LNCaP clone FGC (cell line): ENCODE measurements at places on chromosomes 16 and 17.

- DNase-seq, result no peak
These were observed 55.0 kb downstream of the STX8 start for GRCh38 chr17:9520649-9521048.

DNA sequence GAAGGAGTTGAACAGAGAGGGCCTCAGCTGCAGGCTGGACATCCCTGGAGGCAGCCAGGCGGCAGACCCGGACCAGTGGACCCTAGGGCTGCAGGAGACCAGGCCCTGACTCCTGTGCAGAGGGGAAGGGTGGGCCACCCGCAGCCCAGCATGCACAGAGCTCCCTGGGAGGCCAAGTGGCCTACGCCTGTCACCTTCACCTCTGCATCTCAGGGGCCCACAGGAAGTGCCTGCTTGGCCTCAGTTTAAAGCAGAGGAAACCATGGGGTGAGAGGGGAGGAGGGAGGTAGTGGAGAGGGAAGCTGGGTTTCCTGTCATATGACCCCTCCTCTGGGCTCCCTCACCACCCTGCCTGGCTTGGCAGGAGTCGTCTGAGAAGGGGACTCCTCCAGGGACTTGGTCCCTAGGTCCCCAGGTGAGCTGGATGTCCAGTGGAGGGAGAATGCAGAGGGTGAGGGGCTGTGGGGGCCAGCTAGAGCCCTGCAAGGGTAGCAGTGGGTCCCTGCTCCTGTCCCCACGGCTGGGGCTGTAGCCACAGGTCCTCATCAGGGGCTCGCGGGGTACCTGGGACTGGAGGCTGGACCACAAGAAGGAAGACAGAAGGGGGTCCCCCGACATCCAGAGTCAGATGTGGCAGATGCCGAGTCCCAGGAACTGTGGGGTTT, at the start of gene TMC8:
TSS of gene TMC8 (plus strand) at position 335 of the 665 bp plus-strand sequence. CDS start 818 bp downstream, outside the sequence.
- DNase-seq, result no peak

DNA sequence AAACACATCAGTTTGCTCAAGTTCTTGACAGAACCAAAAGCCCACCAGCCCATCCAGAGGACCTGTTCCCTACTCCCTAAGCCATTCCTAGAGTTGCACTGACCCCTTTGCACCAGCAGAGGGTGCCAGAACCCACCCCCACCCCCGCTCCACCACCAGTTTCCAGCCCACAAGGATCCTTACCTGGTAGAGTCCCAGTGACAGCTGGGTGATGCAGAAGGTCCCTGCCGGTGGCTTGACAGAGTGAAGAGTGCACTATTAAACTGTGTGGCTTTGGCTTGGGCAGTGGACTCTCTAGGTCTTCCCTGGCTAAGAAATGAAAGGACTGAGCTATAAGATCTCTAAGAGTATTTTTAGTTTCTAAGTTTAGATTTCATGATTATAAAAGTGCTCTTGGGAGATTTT, 73.3 kb upstream of the MTMR4 start:
- DNase-seq, result no peak

DNA sequence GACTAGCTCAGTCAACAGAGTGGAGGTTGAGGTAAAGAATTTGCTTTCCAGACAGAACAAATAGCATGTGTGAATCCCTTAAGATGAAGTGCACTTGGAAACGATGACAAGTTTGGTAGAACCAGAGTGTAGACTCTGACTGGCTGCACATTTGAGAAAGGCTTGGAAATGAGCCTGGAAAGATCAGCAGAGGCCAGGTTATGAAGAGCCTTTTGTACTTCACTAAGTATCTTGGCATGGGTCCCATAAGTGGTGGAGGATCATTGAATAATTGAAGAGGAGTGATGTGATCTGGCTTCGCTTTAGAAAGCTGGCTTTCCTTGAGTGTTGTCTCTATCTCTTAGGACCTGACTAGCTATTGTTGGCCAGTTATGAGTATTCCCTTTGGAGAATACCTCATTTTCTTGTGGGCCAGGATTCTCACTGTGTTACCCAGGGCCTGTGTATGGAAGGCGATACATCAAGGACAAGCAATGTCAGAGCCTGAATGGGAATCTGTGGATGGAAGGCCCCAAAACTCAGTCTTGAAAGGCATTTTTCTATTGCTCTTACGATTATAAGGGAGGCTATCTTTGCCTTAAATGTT, 329.8 kb downstream of the UTP18 start:
- DNase-seq, result peak; percentile 46

DNA sequence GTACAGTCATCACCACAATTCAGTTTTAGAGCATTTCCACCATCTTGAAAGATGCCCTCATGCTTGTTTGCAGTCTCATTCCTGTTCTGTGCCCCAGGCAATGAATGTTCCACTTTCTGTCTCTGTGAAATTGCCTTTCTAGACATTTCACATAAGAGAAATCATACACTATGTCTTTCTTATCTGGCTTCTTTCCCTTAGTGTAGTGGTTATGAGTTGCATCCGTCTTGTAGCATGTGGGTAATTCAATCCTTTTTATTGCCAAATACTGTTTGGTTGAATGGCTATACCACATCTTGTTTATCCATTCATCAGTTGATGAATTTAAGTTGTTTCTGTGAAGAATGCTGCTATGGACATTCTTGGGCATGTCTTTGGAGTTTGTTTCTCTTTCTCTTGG, 132.5 kb upstream of the PLCG2 start:
- DNase-seq, result no peak

DNA sequence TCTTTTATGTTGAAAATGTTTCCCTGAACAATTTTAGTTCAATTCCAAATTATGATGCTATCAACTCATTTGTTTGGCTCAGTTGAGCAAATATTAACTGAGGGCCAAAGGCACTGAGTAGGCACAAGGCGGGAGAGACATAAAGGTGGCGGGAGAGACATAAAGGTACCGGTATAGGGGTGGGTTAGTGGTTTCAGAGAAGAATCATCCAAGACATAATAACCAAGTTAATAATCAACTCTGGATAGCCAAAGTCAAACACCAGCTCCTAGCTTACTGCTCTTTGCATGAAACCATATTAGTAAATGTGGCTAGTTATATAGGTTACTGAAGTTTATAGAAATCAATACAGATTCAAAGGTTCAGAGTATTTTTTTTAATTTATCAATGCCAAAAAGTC, 91.7 kb downstream of the RPGRIP1L start:
- DNase-seq, result no peak

DNA sequence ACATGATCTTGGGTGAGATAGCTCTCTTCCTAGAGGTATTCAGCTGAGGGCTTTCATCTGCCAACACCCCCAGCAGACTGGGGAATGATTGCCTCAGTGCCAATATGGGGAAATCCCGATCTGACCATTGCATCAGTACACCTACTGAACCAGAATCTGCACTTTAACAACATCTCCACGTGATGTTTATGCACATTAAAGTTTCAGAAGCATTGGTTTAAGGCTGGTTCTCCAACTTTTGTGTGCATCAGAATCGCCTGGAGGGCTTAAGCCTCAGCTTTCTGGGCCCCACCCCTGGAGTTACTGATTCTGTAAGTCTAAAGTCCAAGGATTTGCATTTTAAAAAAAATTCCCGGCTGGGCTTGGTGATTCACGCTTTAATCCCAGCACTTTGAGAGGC, 123.6 kb upstream of the MED13 start:
- no peak for DNase-seq

GRCh38 chr17:49775546-49776260, 11.8 kb upstream of the FAM117A start:
- DNase-seq, result no peak

GRCh38 chr17:45018848-45019711, 32.4 kb downstream of the DCAKD start:
- no peak for DNase-seq

- no peak for DNase-seq
These were observed 9.4 kb upstream of the SOX9 start for GRCh38 chr17:72111336-72111923.

DNA sequence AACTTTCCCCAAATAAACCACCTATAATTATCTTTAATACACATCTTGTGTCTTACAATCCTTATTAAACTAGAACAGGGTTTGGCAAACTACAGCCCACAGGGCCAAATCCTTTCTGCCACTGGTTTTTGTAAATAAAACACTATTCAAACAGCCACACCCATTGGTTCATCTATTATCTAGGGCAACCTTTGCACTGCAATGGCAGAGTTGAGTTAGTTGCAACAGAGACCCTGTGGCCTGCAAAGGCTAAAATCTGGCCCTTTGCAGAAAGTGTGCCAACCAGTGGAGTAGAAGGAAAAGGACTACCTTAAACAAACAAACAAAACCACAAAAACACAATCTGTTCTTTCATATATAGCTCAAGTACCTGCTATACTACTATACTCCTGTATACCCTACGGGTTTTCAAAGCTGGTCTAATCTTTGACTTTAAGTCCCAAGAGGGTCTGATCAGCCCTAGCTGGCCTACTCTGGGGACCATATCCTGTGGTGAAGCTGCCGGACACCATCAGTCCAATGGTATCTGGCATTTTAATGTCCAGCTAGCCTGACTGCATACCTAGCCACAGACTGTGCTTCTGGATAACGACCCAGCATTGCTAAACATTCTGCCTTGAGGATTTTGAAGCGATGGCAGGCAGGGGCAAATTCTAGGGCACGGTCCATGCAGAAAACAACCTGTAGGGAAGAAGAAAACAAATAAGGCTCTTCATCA, 23.3 kb downstream of the CNP start:
- no peak for DNase-seq

DNA sequence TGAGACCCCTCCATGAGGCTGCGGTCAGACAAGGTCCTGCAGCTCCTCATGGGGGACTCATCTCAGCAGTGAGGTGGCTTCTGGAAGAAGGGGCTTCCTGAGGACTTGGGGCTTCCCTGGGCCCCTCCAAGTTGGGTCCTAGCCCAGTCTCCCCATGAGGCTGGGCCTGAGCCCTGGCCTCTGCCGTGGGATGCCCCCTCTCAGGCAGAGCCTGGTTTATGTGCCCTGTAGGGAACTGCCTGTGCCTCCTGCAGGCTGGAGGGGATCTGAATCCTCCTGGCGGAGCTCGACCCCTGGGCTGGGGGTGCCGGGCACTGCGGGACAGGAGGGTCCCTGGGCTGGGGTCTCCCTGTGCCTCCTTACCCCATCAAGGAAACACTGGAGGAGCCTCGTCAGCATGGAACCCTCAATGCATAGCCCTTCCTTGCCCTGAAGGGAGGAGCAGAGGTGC, 45.8 kb downstream of the TNFRSF13B start:
- DNase-seq, result no peak

- DNase-seq, result no peak
These were observed 10.0 kb downstream of the CTC1 start for GRCh38 chr17:8237886-8238285.

DNA sequence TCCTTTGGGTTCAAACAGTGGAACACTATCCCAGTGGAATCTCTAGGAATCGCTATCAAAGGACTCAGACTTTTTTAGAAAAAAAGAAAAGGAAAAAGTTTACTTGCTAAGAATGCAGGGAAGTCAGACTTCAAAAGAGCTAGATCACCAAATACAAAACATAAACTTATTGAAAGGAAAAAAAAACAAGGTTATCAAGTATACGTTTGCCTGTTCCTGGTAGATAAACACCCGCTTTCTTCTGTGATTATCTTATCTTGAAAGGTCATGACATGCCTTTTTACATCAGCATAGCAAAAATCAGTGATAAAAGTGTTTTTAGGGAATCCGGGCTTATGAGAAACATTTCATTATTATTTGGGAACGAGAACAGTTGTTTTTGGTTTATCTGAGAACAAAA, 129.3 kb upstream of the TMEM97 start:
- no peak for DNase-seq

- no peak for DNase-seq
These were observed 386.7 kb downstream of the UTP18 start for GRCh38 chr17:51647067-51647466.

DNA sequence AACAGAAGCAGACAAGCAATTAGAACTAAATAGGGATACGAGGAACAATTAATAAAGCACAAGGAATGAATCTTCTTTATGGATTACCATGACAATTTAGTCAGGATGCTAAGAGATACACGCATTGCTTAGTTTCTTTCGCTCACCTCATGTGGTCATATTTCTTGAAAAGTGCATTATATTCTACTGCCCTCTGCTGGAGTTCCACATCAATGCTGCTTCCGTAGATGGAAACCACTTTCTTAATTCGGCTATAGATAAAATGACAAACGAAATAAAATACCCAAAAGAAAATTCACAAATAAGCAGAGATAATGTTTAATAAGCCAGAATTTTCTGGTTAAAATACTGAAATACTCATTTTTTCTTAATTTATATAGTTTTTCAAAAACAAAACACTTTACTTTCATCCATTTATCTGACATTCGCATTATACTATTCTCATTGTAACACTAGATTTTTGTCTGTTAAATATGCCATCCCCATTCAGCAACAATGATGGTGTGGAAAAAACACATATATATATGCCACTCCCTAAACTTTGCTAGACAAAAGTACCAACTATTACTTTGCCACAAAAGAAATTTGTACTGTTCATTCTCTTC, 22.0 kb upstream of the PHLPP2 start:
- DNase-seq, result peak; percentile 26

DNA sequence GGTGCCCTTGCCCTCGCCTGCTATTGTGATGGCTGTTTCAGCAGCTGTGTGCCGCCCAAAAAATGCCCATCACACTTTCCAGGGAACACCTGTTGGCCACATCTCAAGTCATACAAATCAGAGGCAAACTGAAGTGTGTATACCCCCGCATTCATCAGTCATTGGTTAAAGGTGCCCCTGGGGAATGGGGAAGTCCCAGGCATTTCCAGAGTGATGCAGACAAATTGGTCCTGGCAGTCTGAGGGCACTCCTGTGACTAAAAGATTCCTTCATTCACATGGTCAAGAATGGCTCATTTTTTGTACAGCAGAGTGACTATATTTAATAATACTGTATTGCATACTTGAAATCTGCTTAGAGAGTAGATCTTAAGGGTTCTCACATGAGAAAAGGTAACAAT, 102.9 kb upstream of the TMEM97 start:
- no peak for DNase-seq

- DNase-seq, result no peak
These were observed 13.1 kb downstream of the CCR7 start for GRCh38 chr17:40551879-40552768.

- DNase-seq, result no peak
These were observed 895 bp downstream of the BRD7 start for GRCh38 chr16:50367777-50368409.

GRCh38 chr17:65143889-65144604, 6.9 kb downstream of the RGS9 start:
- DNase-seq, result no peak

DNA sequence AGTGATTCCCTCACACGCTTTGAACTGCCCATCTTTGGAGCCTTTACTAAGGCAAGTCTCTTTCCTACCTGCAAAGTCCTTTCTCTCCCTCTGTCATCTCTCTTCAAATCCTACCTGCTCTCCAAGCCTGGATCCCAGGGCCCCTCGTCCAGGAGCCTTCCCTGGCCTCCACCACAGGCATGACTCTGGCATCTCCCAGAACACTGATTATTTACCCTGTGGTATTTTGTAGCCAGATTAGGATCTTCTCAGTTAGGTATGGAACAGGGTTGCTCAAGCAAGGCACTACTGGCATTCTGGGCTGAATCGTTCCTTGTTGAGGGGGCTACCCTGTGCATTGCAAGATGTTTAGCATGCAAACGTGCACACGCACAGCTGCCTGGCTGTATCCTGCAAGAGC, 31.9 kb upstream of the POLR3E start:
- no peak for DNase-seq

- no peak for DNase-seq
These were observed 12.0 kb downstream of the USP36 start for GRCh38 chr17:78828470-78829185.

GRCh38 chr17:1030684-1031532, 34.0 kb downstream of the TIMM22 start:
- peak; percentile 64 for DNase-seq

- DNase-seq, result no peak
These were observed 27.7 kb downstream of the DHRS7C start for GRCh38 chr17:9763643-9764042.
